Fibroblast of skin of left biceps (primary cell): ENCODE measurements at places on chromosomes 7 and 10.

DNA sequence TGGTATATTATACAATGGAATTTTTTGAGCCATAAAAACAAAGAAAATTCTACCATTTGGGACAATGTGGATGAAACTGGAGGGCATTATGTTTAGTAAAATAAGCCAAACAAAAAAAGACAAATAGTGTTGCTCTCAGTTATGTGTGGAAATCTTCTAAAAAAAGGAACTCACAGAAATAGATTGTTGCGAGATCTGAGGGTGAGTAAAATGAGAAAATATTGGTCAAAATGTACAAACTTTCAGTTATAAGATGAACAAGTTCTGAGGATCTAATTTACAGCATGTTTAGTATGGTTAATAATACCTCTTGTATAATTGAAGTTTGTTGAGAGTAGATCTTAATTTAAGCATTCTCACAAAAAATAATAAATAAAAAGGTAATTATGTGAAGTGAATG lies 291.2 kb downstream of the KIF20B start:
- no peak for DNase-seq

GRCh38 chr10:48805848-48806247 lies 121.2 kb downstream of the WDFY4 start:
- no peak for DNase-seq

DNA sequence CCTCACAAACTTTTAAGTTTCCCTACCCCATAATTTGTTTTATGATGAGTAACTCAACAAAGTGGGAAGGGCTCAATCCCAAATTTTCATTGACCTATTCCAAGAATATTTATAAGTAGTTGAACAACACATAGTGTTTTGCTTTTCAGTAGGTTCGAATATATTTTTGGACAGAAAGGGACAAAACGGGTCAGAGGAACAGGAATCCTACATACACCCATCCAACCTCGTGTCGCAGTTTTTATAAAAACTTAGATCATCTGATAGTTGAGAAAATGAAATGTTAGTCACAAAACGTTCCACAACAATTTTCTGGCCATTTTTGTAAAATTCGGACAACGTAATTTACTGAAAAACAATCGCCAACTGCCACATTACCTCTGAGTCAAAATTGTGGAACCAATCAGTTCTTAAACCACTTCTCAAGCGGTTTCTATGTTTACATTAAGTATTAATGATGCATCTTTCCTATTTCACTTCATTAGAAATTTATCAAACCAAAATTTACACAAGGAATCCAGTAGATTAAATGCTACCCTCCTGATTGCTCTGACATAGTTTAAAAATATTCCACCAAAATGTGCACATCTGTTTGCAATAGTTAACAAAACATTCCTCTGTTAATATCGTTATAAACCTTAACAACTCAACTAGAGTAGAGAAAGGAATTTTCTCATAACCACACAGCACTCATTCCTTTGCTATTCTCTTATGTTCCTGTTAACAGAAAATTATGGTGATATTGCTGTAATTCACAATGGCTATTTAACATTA lies 6.3 kb downstream of the WNT16 start:
- DNase-seq, result peak; percentile 55

DNA sequence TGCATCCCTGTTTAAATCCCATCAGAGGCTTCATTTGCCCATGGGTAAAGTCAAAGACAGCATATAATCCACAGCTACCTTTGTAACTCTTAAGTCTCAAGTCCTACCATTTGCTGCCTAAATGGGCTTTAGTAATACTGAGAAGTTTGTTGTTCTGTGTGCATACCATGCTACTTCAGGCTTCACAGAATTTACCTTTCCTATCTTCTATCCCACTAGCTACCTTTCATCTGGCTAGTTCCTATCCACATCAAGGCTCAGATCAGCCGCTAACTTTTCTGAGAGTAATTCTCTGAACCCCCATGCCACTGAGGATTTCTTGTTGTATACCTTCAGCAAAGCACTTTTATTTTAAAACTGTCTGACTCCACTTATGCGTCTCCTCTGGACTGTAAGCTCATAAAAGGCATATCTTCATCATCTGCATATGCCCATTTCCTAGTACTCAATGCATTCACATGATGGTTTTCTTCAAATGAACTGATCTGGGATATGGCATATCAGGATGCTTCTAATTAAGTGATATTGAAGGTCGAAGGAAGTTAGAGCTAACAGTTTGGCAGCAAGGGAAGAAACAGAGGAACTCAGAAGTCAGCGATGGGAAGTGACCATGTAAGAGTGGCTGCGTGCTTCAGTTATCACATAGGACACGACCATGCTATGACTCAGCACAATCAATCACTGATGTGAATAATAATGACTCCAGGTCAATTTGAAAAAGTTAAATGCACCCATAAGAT lies 283.9 kb upstream of the DKK1 start:
- DNase-seq, result no peak

- no peak for DNase-seq
Measured at GRCh38 chr7:20329389-20330238, 1.1 kb upstream of the ITGB8 start.

- DNase-seq, result no peak
Measured at GRCh38 chr10:74909670-74910069, 83.3 kb downstream of the KAT6B start.

DNA sequence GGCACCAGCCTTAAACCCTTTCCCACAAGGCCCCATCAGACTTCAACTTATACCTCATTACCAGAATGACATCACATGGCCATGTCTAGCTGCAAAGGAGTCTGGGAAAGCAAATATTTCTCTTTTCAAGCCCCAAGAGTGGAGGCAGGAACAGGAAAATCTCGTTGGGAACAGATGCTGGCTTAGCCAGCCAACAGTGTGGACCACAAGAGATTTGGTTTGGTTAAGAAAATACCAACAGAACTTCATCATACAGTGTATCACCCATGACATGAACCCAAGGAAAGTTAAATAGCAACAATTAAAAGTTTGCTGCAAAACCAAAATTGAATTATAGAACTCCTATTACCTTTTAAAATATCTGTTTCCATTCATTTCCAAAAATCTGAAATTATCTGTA lies 2.2 kb upstream of the MET start:
- no peak for DNase-seq
